ENCODE measurements at places on chromosomes 6 and 20.

DNA sequence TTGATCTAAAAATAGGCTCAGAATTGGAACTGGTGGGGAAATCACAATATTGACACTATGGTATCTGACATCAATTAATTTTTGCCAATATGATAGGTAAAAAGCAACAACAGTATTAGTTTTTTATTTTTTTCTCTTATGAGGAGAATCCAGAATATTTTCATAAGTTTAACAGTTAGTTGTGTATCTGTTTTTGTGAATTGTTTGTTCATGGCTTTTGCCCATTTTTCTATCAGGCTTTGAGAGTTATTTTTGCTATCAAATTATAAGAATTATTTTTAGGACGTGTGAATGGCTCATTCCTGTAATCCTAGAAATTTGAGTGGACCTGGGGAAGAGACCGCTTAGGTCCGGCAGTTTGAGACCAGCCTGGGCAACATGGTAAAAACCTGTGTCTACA lies 608.6 kb upstream of the ADGRB3 start:
- DNase-seq = no peak

DNA sequence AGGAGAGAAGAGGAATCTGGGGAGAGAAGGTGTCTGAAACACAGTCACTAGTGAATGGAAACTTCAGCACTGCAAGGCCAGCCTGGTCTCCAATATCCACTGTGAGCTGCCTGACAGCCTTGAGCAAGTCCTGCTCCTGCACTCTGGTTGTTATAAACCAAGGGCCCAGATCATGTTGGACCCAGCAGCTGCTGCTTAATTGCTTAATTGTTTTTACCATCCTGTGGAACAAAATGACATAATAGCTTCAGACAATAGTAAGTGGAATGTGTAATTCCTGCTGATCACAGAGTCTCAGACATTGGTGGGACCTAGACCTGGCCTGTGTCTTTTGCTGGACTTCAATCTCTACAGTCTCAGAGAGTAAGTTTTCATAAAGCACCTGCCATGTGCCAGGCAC lies 833.7 kb downstream of the TFAP2A start:
- DNase-seq = no peak

DNA sequence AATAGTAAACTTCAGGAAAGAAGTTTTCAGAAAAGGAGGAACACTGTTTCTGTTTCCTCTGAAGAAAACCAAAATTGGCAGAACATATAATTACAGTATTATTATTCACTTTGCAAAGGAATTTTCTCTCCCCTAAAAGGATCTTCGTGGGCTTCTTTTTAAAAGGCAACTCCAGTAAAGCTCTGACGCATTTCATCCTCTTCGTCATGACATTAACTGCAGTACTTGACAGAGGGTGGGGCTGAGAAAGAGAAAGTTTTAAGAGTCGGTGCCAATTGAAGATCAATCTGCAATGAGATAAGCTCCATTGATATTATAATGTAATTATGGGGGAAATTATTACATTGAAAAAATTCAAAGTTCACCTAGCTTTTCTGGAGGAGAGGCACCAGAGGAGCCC lies 75.8 kb downstream of the MYB start:
- DNase-seq = no peak

- peak; percentile 40 for DNase-seq
These were observed 47.7 kb upstream of the CST5 start for GRCh38 chr20:23926944-23927872.

- no peak for DNase-seq
These were observed 260.2 kb downstream of the FNDC1 start for GRCh38 chr6:159429433-159429832.

GRCh38 chr6:64415926-64416325 lies 780.3 kb downstream of the PHF3 start:
- no peak for DNase-seq

- peak; percentile 53 for DNase-seq
These were observed 90.8 kb upstream of the OGFRL1 start for GRCh38 chr6:71197780-71198179.

- DNase-seq = no peak
These were observed 155.4 kb upstream of the SYNDIG1 start for GRCh38 chr20:24314053-24314452.

GRCh38 chr6:145022199-145022796 lies 713.0 kb downstream of the EPM2A start:
- no peak for DNase-seq

- DNase-seq = no peak
These were observed 92.9 kb downstream of the PAX1 start for GRCh38 chr20:21798384-21798783.

DNA sequence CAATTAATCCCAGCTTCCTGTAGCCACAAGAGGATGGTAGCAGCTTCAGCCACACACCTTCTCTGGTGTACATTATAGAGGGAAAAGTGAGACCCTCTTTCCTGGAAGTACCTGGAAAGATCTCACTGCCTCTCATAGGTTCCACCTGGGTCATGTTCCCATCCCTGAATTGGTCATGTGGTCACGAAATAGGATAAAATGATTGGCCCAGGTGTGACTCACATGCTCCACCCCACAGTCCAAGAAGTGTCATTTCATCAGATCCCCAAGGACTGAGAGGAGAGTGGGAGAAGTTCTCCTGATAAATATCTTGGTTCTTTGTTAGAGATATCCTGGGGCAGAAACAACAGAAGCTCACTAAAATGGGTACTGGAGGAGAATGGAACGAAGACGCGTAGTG lies 142.4 kb downstream of the QRSL1 start:
- DNase-seq = no peak

GRCh38 chr6:100790084-100790483 lies 91.0 kb downstream of the ASCC3 start:
- no peak for DNase-seq

DNA sequence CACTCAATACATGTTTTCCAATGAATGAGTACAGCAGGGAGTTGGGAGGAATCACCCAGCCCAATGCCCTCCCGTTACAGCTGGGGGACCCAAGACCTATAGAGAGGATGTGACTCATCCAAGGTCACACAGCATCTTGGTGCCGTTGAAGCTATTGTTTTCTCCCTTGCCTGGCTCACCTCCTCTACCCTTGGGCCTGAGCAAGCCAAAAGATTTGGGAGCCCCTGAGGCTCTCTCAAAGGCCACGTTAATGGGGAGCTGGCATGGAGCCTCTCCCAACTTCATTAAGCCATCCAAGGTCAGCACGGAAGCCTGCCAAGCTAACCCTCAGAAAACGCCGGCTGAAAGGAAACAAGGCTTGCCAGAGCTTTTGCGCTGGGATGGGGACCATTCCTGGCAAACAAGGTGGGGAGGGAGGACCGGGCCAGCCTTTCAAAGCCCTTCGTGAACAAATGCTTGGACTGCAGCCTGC lies 30.4 kb downstream of the KCNB1 start:
- no peak for DNase-seq

- DNase-seq = no peak
These were observed 118.5 kb downstream of the DLL1 start for GRCh38 chr6:170172392-170172791.

- DNase-seq = no peak
These were observed 17.2 kb upstream of the FOXA2 start for GRCh38 chr20:22601361-22602141.

DNA sequence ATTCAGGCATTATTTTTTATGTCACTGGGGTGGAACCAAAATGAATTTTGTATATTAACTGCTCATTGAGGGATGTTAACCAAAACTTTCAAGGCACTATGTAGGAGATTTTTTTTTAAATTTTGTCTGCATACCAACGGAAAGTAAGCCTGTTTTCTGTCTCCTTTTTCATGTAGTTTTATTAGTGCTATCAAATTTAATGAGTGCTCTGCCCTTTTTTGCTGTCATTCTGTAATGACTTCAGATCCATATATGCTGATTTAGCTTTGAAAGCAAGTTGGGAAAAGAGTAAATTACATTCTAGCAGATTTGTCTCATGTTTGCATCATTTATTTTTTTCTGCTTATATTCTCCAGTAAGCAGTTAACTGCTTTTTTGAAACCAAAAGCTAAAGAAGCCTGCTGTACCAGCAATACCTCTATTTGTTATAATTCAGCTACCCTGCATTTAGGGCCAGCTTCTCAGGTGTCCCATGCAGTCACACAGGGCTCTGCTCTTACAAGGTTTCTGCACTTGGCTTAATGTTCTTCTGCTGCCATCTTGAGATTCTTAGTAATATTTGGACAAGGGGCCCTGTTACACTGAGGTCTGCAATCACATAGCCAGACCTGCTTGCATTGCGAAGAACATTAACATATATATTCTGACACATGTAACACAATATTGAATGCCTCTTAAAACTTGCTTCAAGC lies 429.0 kb downstream of the UTRN start:
- no peak for DNase-seq

DNA sequence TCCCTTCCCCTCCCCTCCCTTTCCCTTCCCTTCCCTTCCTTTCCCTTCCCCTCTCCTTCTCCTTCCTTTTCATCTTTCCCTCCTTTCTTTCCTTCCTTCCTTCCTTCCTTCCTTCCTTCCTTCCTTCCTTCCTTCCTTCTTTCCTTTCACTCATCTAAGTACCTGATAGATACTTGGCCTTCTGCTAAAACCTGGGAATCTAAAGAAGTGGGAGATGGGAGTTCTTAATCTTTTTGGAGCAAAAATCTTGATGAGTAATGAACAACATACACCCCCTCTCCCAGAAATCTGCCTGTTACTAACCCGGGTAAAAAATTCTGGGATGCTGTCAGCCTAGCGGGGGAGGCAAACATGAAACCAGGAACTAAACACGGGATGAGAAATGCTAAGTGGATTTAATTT lies 100.7 kb downstream of the VEGFA start:
- no peak for DNase-seq

GRCh38 chr6:101626269-101626668 lies 232.8 kb downstream of the GRIK2 start:
- no peak for DNase-seq

DNA sequence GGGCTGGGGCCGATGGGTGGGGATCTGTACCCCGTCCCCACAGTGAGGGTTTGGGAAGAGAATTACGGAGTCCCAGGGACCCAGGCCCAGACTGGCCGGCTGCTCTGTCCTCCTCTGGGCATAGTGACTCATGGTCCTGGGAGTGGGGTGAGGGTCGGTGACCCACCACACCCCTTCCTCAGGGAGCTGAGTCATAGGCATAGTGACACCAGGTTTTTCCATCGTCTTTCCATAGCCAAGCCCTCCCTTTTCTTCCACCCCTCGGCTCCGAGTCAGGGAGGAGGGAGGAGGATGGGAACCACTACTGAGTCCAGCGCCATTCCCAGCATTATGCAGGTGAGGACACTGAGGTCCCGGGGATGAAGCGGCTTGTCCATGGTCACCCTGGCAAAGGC lies 8.9 kb downstream of the CYP21A2 start:
- no peak for DNase-seq

DNA sequence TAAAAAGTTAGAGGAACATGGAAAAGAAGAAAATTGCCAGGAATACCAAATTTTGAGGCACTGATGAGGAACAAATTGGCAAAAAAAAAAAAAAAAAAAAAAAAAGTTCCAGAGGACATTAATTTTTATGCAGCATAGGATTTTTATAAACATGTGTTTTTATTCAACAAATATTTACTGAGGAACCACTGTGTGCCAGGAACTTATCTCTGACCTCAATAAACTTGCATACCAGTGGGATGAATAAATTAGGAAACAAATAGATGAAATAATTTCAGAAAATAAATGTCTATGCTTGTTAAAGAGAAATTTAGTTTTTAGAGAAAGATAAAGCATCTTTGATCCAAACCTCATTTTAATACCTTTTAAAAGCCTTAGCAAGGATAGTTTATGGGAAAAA lies 175.1 kb downstream of the PDE10A start:
- no peak for DNase-seq

DNA sequence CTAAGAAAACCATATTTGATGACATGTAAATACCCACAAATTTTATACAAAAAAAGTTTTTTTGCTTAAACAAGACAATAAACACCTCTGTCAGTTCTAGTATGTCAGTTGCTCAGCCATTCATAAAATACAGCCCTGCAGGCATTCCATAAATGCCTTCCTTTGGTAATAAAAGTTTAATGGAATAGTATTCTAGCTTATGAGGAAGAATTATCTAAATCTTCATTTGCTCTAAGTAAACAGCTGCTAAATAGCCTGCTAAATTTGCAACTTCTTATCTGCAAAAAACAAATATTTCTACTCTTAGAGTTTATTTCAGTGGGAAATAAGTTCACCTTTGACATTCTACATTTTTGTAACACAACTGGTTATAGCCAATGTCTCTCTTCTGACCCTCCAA lies 108.8 kb downstream of the SMLR1 start:
- DNase-seq = peak; percentile 31

- DNase-seq = no peak
These were observed 63.1 kb downstream of the TTI1 start for GRCh38 chr20:37969949-37970855.

GRCh38 chr20:7967199-7967844 lies 27.1 kb upstream of the HAO1 start:
- DNase-seq = peak; percentile 51

- DNase-seq = no peak
These were observed 13.0 kb downstream of the SLC2A4RG start for GRCh38 chr20:63752411-63753101.

DNA sequence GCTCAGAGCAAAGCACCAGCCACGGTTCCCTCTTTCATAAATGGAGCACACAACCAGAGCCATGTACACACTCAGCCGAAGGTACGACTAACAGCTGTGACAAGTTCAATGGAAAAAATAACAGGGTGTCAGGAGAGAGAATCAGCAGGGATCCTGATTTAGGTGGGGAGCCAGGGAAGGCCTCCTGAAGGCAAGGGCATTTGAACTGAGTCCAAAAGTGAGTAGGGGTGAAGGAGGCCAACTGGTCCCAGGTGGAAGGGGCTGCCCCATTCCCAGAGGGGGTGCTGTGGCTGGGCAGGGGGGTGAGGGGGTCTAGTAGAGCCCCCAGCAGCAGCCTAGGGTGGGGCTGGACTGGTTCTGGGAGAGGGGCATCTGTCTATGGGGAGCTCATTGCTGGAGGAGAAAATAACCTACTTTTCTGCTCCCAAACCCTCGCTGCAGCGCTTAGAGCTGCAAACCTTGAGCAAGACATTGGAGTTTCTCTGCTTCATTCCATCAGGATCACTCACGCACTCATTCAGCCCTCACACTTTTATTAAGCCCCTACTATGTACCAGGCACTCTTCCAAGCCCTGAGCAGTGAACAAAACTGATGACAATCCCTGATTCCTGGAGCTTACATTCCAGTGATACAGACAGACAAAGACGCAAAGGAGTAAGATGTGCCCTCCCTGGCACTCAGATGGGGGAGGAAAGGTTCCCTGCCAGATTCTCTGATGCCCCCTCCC lies 113.5 kb downstream of the TOX2 start:
- no peak for DNase-seq

Measured in AG09309 (cell line).